Stimulated activated CD8-positive, alpha-beta memory T cell treated with anti-CD3 and anti-CD28 coated beads, Interleukin-15, amount 100 ng/mL, for 48 hours (primary cell): ENCODE measurements at places on chromosomes 5 and 9.

GRCh38 chr5:82386576-82386975 is 108.4 kb upstream of the RPS23 start:
- DNase-seq: no peak

GRCh38 chr5:144130306-144130705 is 40.2 kb downstream of the YIPF5 start:
- no peak for DNase-seq

DNA sequence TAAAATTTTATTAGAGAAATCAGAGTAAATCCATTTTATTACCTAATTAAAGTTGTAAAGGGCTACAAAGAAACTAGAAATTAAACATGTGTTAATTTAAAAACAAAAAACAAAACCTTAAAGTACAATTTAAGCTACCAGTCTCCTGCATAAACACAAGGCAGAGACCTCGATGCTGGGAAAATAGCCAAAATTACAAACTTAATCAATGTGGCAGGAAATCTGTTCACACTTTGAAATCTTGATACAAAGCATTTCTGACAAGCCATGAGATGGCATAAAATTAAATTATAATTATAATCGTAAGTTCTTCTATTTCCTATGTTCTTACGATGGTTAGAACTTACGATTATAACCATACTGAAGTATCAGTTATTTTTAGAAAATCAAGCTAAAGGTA is 158.0 kb upstream of the FREM1 start:
- DNase-seq: no peak

GRCh38 chr5:102858808-102859207 is 103.7 kb downstream of the PAM start:
- DNase-seq: no peak
